D341Med (cell line): ENCODE measurements at places on chromosomes 7 and 10.

DNA sequence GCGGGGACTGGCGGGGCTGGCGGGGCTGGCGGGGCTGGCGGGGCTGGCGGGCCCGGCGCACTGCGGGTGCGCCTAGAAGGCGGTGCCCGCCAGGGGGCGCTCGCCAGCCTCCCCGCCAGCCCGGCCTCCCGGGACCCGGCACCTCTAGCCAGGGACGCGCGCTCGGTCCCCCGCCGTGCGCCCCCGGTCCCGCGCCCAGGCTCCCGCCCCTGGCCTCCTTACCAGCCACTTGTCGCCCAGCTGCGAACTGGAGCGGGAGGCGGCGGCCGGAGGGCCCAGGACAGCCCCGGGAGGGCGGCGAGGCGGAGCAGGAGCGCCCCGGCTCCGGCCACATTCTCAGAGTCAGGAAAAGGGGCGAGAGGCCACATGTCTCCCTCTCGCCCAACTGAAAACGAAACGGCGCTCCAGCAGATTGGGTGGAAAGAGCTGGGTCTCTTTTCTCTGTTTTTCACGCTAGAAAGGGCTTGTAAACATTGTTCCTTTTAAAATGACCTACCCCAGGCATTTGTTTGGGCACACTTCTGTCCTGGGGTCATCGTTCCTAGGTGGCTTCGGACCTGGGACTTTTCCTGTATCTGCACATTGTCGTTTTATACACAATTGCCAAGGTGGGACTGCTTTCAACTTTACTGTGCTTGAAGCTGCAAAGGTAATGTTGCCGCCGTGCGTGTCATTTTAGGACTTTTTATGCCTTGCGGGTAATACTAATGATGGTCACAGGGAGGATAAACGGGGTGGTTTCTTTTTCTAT is 378 bp upstream of the PRKCQ start:
- DNase-seq = peak; percentile 96

GRCh38 chr7:35004531-35005095 is 32.7 kb downstream of the DPY19L1 start:
- no peak for DNase-seq

DNA sequence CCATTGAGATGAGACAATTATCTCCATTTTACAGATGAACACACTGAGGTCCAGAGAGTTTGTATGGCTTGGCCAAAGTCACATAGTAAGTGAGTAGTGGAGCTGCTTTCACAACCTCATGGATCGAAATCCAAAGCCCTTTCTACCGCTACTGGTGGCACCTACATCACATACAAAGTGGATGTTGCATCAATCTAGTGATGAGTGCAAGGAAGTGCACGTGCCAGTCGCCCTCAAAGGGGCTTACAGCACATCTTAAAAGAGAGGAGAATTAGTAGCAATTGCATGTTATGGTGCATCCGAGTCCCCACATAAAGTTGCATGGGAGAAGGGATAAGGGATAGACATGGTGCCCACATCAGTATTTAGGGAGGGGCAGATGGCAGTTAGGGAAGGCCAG is 31.0 kb upstream of the GPR26 start:
- no peak for DNase-seq

DNA sequence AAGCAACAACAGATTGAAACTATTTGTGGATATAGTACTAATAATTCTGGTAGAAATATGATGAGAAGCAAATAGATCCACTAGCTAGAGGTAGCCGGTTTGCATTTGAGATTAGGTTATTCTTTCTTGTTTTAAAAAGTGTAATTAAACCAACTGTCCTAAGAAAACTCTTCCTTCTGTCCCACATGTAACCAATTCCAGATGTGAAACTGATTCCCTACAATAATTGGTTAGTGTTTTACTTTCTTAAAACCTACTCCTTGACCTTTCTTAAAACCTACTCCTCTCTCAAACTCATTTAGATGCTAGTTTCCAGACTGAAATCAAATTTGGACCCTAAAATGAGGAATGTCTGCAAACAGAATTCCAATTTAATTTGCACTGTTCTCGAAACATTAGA is 521.5 kb downstream of the SUGCT start:
- no peak for DNase-seq

DNA sequence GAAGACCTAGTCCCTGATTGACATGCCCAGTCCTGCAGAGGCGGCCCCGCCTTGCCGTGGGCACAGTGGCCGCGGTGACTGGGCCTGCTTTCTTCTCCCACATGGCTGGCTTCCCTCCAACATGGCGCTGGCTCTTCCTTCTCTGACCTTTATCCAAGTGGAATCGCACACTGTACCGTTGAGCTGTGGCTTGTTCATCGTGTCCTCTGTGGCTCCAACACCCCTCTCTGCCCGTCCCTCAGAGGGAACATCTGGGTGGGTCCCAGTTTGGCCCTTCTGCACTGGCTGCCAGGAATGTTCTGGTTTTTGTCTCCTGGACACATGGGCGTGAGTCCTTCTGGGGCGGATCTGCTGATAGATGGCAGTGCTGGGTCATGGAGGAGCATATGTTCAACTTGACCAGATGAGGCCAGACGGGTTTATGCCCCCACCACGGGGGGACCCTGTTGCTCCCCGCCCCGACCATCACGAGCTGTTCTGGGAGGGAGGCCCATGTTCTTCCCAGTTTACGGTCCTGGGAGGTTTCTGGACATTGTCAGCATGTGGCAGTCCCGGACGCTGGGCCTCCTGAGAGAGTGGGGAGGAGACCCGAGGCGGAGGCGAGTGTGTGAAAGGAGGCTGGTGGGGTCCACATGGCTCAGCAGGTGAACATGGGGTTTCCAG is 63.5 kb downstream of the LHPP start:
- no peak for DNase-seq
